ENCODE measurements at places on chromosomes 1 and 21. TPM values are rescaled to one million over a fixed set of nuclear protein-coding genes. Genes with fewer than 3 reads are reported as not detected.

DNA sequence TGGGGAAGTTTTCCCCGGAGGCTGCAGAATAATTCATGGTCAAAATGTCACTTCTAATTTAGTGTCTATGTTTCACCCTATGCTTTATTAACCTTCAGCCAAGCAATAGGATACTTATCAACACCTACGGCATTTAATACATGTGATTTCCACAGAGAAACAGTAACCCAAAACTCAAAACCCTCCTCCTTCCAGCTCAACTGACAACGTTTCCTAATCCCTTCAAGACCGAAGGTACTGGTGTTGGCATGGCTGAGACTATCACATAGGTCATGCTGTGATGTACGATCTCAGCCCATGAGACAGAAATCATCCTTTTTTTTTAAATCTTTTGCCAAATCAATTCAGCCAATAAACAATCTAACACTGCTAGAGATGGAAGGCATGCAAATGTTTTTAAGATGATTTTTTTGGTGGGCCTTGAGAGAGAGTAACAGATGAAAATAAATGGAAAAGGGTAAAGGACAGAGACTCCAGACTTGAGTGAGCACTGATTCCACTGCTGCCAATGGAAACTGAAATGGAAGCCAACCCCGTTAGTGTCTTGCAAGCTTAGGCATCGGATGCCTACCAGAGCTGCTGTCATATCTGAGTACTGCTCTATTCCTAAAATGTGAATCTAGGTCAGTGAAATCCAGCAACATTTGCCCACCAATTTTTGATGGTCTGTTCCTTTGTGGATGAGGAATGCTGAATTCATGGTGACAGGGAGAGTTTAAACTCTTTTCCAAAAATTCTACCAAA is 63.4 kb upstream of the BCL10 start:
- DNase-seq: no peak

The CSMD2 gene
- polyA plus RNA-seq: 0.14 TPM

The SELENBP1 gene
- 195 TPM for polyA plus RNA-seq

The PLCH2 gene
- polyA plus RNA-seq: 3.4 TPM

The CD164L2 gene
- polyA plus RNA-seq: 1.2 TPM

The KRTAP19-3 gene
- not detected for polyA plus RNA-seq

DNA sequence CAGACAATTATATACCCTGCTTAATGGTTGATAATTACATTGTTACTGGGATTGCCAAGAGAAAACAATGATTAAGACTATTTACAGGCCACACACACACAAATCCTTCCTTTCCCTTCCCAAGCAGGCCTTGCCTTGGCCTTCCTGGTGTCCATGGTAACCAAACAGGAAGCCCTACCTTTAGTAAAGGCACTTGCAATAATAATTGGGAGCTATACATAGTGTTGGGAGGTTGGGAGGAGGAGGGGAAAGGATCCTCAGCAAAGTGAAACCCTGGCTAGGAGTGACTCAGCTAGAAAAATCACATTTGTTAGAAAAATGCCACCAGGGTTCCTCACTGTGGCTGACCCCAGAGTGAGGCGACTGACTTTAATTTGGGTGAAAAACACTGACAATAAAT is 122.3 kb upstream of the ADAR start:
- DNase-seq: no peak

The HFM1 gene
- polyA plus RNA-seq: 10.2 TPM

The PRAMEF12 gene
- not detected for polyA plus RNA-seq

GRCh38 chr1:45585110-45585426 is 1.2 kb downstream of the NASP start:
- no peak for DNase-seq

The GUCA2A gene
- 0.28 TPM for polyA plus RNA-seq

DNA sequence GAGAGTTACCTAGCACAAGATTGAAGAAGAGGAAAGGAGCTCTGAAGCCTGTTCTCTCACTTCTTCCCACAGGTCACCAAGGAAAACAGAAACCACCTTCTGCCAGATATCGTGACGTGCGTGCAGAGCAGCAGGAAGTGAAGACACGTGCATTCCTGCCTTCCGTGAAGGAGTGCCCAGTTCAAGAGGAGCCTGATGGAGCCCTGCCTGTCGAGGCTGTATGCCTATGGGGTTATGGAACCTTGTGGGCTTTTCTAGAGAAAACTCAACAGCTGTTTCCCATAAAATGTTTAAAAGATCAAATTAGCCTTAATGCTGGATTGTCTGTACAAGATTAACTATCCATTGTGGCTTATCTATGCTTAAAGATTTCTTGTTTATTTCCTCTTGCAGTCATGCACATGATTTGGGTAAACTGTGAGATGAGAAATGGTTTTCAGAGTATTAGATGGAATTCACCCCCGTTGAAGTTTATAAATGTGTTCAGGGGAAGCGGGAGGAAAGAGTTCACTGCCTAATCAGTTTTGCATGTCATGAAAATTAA is 27.8 kb downstream of the NTPCR start:
- DNase-seq: no peak

- no peak for DNase-seq
These were observed 131.3 kb downstream of the SLC30A10 start for GRCh38 chr1:219797009-219797408.

DNA sequence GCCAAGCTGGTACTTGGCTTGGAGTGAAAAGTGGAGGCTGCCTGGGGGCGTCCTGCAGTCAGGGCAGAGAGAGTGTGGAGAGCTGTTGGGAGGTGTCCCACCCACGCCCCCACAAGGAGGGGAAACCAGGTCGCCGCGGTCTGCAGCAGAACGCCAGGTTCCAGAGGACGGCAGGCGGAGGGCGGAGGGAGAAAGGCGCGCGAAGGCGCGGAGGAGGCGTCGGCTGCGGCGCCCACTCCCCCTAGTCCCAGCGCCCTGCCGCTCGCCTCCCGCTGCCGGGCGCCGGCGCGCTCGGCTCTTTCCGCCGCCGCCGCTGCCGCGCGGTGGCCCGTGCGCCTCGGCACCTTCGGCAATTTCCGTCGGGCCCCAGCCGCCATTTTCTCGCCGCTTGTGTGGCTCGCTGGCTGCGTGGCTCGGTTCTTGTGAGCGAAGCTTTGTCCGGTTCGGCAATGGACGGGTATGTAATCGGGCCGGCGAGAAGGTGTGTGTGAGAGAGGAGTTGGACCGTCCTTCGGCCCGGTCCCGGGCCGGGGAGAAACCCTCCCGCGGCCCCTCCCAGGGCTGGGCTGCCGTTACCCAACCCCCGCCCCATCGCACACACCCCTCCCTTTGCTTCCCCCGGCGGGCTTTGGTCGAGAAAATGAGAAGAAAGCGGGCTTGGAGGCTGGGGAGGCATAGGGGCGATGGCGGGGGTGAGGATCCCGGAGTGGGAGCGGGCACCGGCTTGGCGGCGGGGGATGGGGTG is at the start of gene PTBP2:
Gene PTBP2, plus strand, starts transcription at position 369 of the 745 bp plus-strand sequence. Its CDS starts 81 bp downstream, at position 450.
- DNase-seq: peak; percentile 88

GRCh38 chr1:9957726-9958125 is 14.5 kb downstream of the NMNAT1 start:
- DNase-seq: no peak

The EDN2 gene
- polyA plus RNA-seq: 0.67 TPM

- no peak for DNase-seq
These were observed 7.4 kb upstream of the MPL start for GRCh38 chr1:43329995-43330751.

GRCh38 chr1:34444516-34444915 is 267.8 kb downstream of the C1orf94 start:
- no peak for DNase-seq

The CYP4X1 gene
- polyA plus RNA-seq: 4.9 TPM

The PSMB2 gene
- 75.6 TPM for polyA plus RNA-seq

The EPS8L3 gene
- polyA plus RNA-seq: 0.22 TPM

- no peak for DNase-seq
These were observed 51.1 kb upstream of the IL12RB2 start for GRCh38 chr1:67256291-67257172.

- DNase-seq: no peak
These were observed 3.8 kb upstream of the HPCAL4 start for GRCh38 chr1:39695016-39695415.

DNA sequence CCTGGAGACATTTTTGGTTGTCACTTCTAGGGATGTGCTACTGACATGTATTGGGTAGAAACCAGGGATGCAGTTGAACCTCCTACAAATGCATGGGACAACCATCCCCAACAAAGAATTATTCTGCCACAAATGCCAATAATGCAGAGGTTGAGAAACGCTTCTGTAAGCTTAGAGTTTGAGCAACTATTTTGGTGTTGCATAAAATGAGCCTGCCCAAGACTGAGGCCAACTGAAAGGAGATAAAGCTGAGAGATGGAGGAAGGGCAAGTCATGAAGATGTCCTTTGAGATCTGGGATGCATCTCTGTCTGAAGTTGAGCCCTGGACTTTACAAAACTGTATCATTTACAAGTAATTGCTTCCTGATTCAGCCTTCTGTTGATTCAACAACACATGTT is 106.9 kb downstream of the KCNJ15 start:
- DNase-seq: no peak

DNA sequence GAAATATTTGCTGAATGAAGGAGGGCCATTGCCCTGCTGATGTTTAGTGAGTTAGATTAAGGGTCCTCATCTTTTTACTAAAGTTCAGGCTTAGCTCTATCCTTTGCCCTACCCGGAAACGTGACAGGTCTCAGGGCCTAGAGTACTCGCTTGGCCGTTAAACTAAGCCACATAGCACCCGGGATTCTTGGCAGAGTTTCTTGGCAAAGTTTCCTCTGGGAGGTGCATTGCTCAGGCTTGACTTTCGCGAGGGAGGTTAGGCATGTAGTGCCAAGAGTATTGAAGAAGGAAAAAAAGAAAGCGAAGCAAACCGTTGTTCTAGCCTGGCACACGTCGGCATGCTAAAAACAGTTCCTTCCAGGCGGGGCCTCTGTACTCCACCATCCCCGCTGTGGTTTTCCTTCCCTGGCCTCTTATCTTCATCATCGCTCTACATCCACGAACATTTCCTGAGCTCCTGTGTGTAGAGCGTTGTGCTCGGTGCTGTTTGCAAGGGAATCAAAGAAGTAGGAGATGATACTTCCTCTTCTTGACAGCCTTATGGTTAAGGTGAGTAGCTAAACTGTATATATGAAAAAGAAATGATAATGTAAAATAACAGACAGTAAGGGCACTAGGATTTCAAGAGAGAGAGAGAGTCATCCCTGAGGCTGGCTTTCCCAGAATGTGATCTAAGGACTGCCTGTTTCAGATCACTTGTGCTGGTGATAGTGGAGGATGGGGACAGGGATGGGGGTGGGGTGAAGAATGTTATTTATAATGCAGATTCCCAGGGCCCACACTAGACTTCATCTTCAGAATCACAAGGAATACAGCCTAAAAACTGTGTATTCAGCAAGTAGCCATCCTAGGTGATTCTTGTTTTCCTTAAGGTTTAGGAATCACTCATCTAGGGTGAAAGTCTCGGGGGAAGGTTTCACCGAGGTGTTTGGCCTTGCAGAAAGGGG is 18.8 kb downstream of the RNF220 start:
- no peak for DNase-seq

- DNase-seq: no peak
These were observed 364.5 kb upstream of the CAMK1G start for GRCh38 chr1:209218981-209219380.

DNA sequence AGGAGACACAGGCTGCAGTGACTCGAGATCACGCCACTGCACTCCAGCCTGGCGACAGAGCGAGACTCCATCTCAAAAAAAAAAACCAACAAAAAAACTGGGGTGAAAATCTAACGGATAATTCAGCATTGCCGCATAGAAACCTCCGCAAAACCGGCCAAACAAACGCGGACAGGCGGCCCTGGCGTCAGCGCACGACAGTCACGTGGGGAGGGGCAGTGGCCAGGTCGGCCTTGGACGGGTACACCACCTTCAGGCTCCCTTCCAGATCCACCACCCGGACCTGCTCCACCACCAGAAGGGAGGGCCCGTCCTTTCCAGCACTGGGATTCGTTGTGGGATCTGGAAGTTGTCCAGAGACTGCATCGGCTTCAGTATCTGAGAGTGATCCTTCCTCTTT is 8.4 kb downstream of the SMIM1 start:
- no peak for DNase-seq

DNA sequence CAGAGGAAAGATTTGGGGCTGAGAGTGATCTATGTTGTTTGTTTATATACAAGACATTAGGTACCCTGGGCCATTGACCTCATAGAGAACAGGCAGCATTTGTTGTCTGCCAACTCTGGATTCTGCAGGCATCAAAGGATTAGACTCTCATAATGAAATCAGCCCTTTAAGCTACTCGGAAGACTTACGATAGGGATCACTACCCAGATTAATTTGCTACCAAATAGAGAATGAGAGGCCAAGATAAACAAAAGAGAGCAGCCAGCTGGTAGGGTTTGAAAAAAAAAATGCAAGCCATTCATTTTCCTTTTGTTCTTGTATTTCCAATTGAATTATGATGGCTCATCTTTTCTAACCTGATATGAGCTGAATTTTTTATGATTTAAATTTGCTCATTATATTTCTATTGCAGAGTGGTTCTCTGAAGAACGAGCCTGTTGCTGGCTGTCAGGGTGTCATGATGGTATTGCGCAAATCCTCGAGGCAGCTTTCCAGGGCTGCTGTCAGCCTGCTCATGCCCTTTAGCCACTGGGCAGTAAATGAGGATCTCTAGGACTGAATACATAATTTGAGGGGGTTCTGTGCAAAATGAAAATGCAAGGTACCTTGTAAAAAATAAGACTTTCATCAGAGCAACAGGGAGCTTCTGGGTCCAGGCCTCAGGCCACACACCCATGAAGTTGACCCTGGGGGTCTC is 116.4 kb upstream of the KCNJ15 start:
- DNase-seq: peak; percentile 71

DNA sequence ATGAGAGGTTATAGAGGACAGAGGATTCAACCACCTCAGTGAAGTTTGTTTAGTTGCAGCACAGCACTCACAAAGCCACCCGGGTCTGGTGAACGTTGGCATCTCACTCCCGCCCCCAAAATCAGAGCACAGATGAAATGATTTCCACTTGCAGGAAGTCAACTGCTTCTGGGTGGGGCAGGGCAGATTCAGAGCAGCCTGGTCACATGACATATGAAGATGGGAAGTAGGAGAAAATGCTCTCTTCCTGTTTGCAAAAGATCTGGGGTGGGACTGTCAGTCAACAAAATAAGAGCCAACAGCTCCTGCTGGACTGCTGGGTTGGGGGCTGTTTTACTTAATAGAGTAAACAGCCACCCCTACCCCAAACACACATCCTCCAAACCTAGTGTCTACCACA is 43.2 kb downstream of the LRRC71 start:
- no peak for DNase-seq

The CELA2A gene
- polyA plus RNA-seq: not detected

DNA sequence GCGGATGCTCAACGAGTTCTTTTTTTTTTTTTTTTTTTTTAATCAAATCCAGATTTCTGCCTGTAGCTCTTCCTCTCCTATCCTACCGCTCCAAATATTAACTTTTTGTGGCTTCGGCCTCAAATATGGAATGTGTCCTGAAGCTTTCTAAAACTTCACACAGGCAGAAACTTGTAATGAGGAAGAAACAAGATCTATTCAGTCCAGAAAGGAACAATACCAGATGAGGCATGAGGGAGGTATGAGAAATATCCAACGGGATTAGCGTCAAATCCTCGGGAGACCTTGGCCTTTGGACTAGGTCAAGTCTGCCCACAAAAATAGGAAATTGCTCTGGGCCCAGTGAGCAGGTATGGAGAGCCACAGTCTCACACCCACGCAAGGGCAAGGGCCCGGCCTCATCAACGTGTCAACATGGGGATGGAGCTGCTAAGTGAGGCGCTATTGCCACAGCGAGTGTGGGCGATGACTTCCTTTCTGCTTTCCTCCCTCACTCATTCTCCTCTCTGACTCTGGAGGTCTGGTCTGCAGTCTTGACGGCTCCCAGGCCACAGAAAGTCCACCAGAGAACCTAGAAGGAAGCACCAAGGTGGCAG is 66.6 kb downstream of the BCAR3 start:
- DNase-seq: no peak

The GJC2 gene
- 4.4 TPM for polyA plus RNA-seq

The DMBX1 gene
- polyA plus RNA-seq: not detected

GRCh38 chr1:230567221-230567575 is 75.1 kb upstream of the COG2 start:
- no peak for DNase-seq

GRCh38 chr1:79375352-79375751 is 368.8 kb upstream of the ADGRL4 start:
- DNase-seq: no peak
